ENCODE measurements at places on chromosomes 4 and X.

- no peaks in the 10 kb centered on the region for H3K27me3 ChIP-seq
- no peak for DNase-seq
- H3K4me1 ChIP-seq: no peaks in the 10 kb centered on the region
Measured at GRCh38 chrX:66622209-66622608, 16.7 kb downstream of the EDA2R start.

- H3K27ac ChIP-seq: peak overlapping the region; percentile 59
- no peaks in the 10 kb centered on the region for H3K27me3 ChIP-seq
- H3K4me3 ChIP-seq: no peak overlapping the region
- no peak for DNase-seq
- peaks cover 18% of the 10 kb centered on the region for H3K4me1 ChIP-seq
Measured at GRCh38 chr4:186845137-186845842, 121.6 kb upstream of the FAT1 start.

DNA sequence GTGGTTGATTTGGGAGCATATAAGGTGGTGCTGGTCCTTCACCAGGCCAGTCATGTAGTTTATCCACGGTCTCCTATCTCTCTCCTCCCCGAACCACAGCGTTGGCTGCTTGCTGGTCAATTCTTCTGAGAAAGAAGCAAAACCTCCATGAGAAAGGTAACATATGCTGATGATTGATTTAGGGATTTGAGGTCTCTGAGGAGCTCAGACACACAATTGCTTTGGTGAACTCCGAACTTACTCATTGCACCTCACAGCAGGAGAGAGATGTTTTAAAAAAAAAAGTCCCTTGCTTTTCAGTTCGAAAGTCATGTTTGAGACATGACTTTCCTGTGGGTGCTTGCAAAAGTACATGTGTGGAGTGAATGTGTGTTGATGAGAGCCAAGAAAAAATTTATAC lies 100.2 kb downstream of the TSPAN7 start:
- H3K36me3 ChIP-seq: no peaks in the 10 kb centered on the region
- no peaks in the 10 kb centered on the region for H3K27me3 ChIP-seq
- H3K27ac ChIP-seq: no peak overlapping the region
- no peak overlapping the region for H3K4me3 ChIP-seq
- no peaks in the 10 kb centered on the region for H3K4me1 ChIP-seq

- DNase-seq: no peak
- H3K4me1 ChIP-seq: no peaks in the 10 kb centered on the region
- no peaks in the 10 kb centered on the region for H3K36me3 ChIP-seq
- H3K27me3 ChIP-seq: no peaks in the 10 kb centered on the region
- no peak overlapping the region for H3K4me3 ChIP-seq
Measured at GRCh38 chr4:126081336-126081735, 766.6 kb downstream of the FAT4 start.

GRCh38 chr4:177947607-177948006 lies 505.4 kb upstream of the AGA start:
- no peak overlapping the region for H3K27ac ChIP-seq
- H3K4me1 ChIP-seq: no peaks in the 10 kb centered on the region
- no peak overlapping the region for H3K4me3 ChIP-seq
- no peaks in the 10 kb centered on the region for H3K36me3 ChIP-seq
- DNase-seq: no peak

GRCh38 chr4:17280261-17281018 lies 231.4 kb downstream of the QDPR start:
- DNase-seq: no peak
- H3K36me3 ChIP-seq: no peaks in the 10 kb centered on the region
- H3K4me3 ChIP-seq: no peak overlapping the region

- H3K4me3 ChIP-seq: no peak overlapping the region
- DNase-seq: no peak
- H3K27me3 ChIP-seq: no peaks in the 10 kb centered on the region
Measured at GRCh38 chrX:40010550-40011321, 87.0 kb downstream of the BCOR start.

DNA sequence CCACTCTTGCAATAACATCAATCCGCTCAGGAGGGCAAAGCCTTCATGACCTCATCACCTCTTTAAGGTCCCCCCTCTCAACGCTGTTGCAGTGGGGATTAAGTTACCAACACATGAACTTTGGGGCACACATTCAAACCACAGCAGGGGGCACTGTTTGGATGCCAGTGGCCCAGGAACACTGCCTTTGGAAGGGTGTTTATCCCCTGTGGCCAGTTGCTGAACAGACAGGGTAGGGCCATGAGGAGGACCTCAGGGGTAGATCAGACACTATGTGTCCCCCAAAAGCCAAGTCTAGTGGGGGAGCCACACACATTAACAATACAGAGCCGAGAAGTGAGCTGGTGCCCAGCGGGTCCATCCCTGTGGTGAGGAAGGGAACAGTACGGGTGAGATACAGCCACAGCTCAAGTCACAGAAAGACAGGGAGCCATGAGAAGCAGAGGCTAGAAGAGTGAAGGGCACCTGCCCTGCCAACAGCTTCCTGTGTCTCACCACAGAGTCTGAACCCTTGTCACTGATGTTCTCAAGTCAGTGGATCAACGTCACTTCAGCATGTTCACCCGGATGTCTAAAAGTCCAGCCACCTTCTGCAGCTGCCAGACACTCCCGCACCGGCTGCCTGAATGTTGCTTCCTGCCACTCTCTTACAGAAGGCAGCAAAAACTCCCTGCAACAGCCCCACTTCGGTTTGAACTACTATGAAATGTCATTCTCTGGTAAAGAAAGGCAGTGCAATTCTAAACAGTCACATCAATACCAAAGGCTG lies 19.9 kb upstream of the MXD4 start:
- H3K27me3 ChIP-seq: no peaks in the 10 kb centered on the region
- no peak for DNase-seq
- H3K4me3 ChIP-seq: no peak overlapping the region

GRCh38 chr4:81509191-81509590 lies 37.5 kb upstream of the RASGEF1B start:
- no peak overlapping the region for H3K27ac ChIP-seq
- H3K4me1 ChIP-seq: peaks cover 13% of the 10 kb centered on the region
- H3K36me3 ChIP-seq: no peaks in the 10 kb centered on the region
- no peak for DNase-seq
- no peaks in the 10 kb centered on the region for H3K27me3 ChIP-seq

GRCh38 chr4:26766141-26766540 lies 94.5 kb upstream of the STIM2 start:
- no peak for DNase-seq
- H3K27ac ChIP-seq: no peak overlapping the region
- no peaks in the 10 kb centered on the region for H3K27me3 ChIP-seq
- peaks cover 12% of the 10 kb centered on the region for H3K36me3 ChIP-seq

- H3K36me3 ChIP-seq: no peaks in the 10 kb centered on the region
- no peak overlapping the region for H3K27ac ChIP-seq
- no peak for DNase-seq
- H3K4me3 ChIP-seq: peak overlapping the region; percentile 45
- peaks cover 19% of the 10 kb centered on the region for H3K4me1 ChIP-seq
- H3K27me3 ChIP-seq: peaks cover 74% of the 10 kb centered on the region
Measured at GRCh38 chrX:153641627-153642026, 5.4 kb upstream of the DUSP9 start.

GRCh38 chr4:13102092-13102742 lies 381.9 kb downstream of the RAB28 start:
- H3K27me3 ChIP-seq: no peaks in the 10 kb centered on the region

GRCh38 chr4:164488114-164488513 lies 265.8 kb upstream of the SMIM31 start:
- H3K27ac ChIP-seq: no peak overlapping the region
- no peak for DNase-seq
- H3K4me1 ChIP-seq: no peaks in the 10 kb centered on the region
- no peaks in the 10 kb centered on the region for H3K36me3 ChIP-seq
- H3K4me3 ChIP-seq: no peak overlapping the region
- H3K27me3 ChIP-seq: no peaks in the 10 kb centered on the region

DNA sequence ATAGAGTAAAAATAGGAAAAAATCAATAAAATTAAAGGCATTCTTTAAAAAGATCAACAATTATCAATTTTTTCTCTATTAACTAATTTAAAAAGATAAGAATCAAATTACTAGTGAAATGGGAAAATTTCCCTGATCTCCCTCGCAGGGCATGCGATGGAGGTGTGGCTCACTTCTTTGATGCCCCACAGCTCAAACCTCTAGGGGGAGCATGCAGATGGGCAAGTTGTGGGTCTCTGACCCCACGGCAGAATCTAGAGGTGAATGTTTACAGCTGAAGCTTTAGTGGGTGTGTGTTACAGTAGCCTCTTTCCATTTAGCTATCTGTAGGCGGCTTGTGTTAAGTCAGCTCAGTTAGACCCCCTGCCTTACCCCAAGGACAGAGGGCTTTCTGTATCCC lies 1348.8 kb downstream of the PCDH18 start:
- H3K27ac ChIP-seq: no peak overlapping the region
- no peak for DNase-seq

- H3K36me3 ChIP-seq: no peaks in the 10 kb centered on the region
- peak overlapping the region; percentile 83 for H3K4me3 ChIP-seq
- no peak overlapping the region for H3K27ac ChIP-seq
- no peaks in the 10 kb centered on the region for H3K27me3 ChIP-seq
Measured at GRCh38 chrX:14872355-14872754, 514 bp downstream of the FANCB start.

DNA sequence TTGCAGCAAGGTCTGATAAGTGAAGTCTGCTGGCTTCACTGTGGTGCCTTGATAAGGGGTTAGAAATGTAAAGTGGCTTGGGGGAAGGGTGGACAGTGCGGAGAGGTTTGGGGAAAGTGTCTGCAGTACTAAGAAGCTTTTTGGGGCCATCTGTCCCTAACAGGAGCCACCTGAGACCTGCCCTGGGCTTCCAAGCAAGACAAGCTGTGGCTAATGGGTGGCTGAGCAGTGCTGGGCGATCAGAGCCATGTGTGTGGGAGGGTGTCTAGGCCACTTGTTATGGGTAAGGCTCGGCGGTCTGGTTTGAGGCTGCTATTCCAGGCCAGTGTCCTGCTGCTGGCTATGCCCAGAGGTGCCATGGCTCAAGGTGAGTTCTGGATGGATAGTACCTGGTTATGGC lies 185.4 kb upstream of the MTMR8 start:
- no peak overlapping the region for H3K4me3 ChIP-seq
- no peak for DNase-seq
- no peaks in the 10 kb centered on the region for H3K27me3 ChIP-seq

DNA sequence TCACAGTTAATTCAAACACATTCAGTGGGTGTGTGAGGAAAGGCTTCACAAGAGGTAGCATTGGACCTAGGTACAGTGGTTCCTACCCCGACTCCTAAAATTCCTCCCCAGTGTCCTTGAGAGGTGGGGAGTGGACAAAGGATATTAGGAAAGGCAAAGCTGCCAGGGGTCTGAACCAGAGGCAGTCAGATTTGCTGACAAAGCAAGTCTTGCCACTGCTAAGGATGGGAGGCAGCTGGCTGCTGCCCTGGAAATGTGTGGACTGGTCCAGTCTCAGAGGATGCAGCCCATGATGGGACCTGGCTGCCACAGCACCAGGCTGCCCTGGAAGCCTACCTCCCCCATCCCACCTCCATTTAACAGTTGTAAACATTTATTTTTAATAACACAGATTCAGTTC lies 4.1 kb upstream of the PHF8 start:
- no peak for DNase-seq
- H3K36me3 ChIP-seq: no peaks in the 10 kb centered on the region
- H3K4me3 ChIP-seq: no peak overlapping the region
- no peaks in the 10 kb centered on the region for H3K27me3 ChIP-seq
- no peaks in the 10 kb centered on the region for H3K4me1 ChIP-seq
- H3K27ac ChIP-seq: no peak overlapping the region

DNA sequence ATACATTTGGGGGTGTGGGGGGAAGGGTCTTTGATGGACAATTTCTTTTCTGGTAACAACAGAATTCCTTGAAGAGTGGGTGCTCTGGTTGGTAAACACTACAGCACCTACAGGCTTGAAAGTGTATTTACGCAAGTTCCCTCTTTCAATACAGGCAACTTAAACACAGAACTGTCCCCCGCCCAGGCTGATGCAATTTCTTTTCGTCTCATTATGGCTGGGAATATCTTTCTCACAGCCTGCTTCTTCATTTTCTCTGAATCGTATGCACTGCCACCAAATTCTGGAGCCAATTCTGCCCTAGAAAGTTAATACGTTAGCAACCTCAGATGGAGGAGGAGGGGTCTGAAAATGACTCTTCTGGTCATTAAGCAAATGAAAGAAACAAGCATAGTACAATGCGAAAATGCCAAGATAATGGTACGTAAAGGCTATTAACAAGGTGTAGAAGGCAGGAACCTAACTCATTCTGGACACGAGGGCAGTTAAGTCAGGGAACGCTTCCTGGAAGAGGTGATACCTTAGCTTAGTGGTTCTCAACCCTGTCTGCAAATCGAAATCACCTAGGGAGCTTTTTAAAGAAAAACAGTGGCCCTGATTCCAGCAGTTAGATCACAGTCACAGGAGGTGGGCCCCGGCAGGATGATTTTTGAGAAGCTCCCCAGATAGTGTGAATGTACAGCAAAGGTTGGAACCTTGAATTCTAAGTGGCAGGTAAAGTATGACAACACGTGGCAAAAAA lies 1.0 kb downstream of the AGA start:
- H3K36me3 ChIP-seq: peaks cover 26% of the 10 kb centered on the region
- no peak for DNase-seq
- H3K4me3 ChIP-seq: peak overlapping the region; percentile 80
- peaks cover 18% of the 10 kb centered on the region for H3K4me1 ChIP-seq
- H3K27ac ChIP-seq: peak overlapping the region; percentile 98
- no peaks in the 10 kb centered on the region for H3K27me3 ChIP-seq

GRCh38 chrX:80513625-80514024 lies 93.4 kb downstream of the TENT5D start:
- H3K27me3 ChIP-seq: no peaks in the 10 kb centered on the region
- no peak for DNase-seq
- H3K36me3 ChIP-seq: no peaks in the 10 kb centered on the region
- H3K27ac ChIP-seq: no peak overlapping the region
- no peaks in the 10 kb centered on the region for H3K4me1 ChIP-seq

DNA sequence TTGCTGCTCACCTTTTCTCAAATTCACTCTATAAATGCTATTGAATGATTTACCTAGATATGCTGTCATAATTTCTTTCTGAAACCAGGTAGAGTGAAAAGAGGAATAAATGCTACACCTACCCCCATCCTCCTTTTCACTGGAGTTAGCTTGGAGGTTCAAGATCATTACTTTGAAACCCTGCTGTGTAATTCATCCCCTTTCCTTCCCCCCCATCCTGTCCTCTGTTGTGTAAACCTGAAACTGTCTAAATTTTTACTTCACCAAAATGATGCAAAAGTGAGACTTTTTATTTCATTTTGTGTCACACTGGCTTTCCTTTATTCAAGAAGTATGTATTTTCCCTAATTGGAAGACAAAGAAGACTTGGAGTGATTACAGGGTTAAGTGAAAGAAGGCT lies 5.4 kb downstream of the ZCCHC18 start:
- H3K4me1 ChIP-seq: peaks cover 7% of the 10 kb centered on the region
- no peak overlapping the region for H3K4me3 ChIP-seq
- no peaks in the 10 kb centered on the region for H3K36me3 ChIP-seq

- H3K27ac ChIP-seq: no peak within 1 kb of the TSS
- peak within 1 kb of the TSS; percentile 55 for H3K4me3 ChIP-seq
- H3K4me1 ChIP-seq: no peaks in the 10 kb centered on the region
- peak; percentile 28 for DNase-seq
- no peaks in the 10 kb centered on the region for H3K36me3 ChIP-seq
Measured at GRCh38 chrX:106168107-106168506, at the start of gene PWWP3B. Gene PWWP3B, plus strand, starts transcription at chrX:106168305. Its CDS starts 37,128 bp downstream, at chrX:106205433.

Data from left ventricle myocardium inferior (tissue), 1 donor.